ENCODE measurements at places on chromosomes 13 and 19.

GRCh38 chr13:101552286-101552685 lies 99.8 kb downstream of the ITGBL1 start:
- DNase-seq = no peak

GRCh38 chr13:102440259-102440936 lies 38.5 kb upstream of the FGF14 start:
- DNase-seq = no peak

- DNase-seq = no peak
Observed at GRCh38 chr19:50836543-50837195, 3.3 kb upstream of the KLK15 start.

DNA sequence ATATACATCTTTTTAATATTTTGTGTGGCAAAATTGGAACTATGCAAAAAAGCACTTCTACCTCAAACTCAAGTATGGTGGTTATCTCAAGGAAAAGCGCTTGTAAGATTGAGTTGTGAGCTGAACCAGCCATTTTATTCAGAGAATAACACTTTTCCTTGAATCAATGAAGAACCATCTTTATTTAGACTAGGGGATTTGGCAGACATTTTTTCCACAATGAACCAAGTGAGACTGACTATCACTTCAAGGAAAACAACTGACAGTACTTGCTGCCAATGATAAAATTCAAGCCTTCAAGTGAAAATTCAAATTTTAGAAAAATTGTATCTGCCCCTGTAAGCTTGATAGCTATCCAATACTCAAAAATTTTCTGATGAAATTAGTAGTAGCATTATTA lies 23.2 kb upstream of the SERTM1 start:
- no peak for DNase-seq

DNA sequence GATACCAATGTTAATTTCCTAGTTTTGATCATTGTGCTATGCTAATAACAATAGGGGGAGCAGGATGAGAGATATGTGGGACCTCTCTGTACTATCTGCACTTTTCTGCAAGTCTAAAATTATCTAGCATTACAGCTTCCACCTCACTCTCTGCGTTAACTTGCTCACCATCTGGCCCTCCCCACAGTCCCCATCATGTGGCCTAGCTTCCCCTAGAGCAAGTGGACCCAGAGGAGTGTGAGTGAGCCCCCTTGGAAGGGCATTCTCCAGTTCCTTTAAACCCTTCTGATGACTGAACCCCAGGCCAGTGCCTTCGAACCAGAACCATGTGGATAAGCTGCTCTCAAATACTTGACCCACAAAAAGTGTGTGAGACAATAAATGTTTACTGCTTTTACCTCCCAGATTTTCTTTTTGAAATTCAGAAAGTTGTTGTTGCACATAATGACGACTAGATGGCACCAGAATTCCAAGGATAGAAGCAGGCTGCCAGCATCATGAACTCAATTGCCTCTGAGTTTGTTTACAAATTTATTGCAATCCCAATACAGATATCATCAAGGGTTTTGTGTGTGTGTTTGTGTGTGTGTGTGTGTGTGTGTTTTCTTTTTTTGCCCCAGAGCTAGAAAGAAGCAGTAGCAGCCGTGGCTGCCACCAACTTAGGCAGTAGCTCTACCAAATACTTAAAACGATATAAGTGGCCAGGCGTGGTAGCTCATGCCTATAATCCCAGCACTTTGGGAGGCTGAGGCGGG lies 49.0 kb upstream of the ZNF780A start:
- DNase-seq = no peak

- no peak for DNase-seq
Observed at GRCh38 chr19:40739030-40739839, 11.0 kb downstream of the ACTMAP start.

DNA sequence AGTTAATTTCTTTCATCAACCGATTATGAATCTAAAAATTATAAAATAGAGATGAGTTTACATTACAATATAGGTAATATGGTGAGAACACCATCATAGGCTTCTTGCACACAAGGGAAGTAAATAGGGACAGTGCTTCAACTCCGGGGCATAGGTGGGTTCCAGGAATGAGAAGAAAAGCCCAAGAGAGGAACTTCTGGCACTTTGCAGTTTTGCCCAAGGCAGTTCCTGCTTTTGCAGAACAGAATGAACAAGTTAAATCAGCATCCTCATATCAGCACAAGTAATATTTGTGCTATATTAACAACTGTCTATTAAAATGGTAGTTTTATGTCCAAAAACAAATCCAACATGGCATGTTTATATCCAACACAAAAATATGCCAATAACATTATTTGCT lies 60.1 kb downstream of the DACH1 start:
- DNase-seq = no peak

DNA sequence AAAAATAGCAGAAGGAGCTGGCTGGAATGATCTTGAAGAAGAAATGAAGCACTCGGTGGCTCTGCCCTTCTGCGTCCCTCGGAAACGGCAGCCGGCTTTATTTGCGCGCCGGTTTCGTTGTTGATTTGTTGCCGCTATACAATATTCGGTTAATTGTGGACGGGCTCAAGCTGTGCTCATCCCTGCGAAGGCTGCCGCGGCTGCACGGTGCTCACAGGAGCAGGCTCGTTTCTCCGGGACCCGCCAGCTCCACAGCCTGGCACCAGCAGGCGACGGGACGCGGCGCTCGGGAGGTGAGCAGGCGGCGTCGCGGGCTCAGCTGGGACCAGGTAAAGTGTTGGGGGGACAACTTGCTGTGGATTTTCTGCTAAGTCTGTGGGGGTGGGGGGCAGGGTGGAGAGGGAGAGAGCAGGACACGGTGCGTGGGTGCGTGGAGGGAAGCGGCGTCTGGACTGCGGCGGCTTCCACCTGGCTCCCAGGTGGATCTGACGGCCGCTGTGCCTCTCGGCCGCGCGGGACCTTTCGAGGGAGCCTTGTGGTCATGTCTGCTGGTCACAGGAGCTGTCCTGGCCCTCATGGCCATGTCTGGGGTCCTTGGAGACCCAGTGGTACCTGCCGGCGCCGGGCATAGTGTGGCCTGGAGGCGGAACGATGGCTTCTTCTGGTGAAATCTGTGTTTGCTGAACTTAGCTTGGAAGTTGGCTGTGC lies 90.9 kb downstream of the TEX29 start:
- DNase-seq = no peak

DNA sequence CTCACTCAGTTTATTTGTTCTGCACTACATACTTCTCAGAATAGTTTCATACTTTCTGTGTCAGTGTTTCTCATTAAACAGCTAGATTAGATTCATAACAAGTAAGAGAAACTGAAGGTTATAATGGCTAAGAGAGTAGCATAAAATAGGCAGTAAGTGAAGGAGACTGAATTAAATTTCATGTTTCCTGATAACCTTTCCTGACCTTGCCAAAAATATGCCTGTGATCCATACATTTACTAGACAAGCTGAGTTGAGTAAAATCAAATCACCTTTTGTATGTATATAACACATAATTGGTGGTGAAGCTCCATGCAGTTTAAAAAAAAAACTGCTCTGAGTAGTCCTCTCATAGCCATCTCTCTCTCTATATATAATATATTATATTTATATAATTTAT lies 545.3 kb upstream of the PCDH20 start:
- no peak for DNase-seq

DNA sequence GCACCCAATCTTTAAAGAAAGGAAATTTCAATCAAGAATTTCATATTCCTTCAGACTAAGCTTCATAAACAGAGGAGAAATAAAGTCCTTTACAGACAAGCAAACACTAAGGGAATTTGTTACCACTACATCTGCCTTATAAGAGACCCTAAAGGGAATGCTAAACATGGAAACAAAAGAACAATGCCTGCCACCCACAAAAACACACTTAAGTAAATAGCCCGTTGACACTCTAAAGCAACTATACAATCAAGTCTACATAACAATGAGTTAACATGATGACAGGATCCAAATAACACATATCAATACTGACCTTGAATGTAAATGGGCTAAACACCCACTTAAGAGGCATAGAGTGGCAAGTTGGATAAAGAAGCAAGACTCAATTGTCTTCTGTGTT lies 1056.9 kb upstream of the ATXN8OS start:
- no peak for DNase-seq

- no peak for DNase-seq
Observed at GRCh38 chr13:103068836-103069235, 2.6 kb upstream of the SLC10A2 start.

GRCh38 chr13:113138792-113139551 lies 16.4 kb downstream of the F10 start:
- DNase-seq = no peak

DNA sequence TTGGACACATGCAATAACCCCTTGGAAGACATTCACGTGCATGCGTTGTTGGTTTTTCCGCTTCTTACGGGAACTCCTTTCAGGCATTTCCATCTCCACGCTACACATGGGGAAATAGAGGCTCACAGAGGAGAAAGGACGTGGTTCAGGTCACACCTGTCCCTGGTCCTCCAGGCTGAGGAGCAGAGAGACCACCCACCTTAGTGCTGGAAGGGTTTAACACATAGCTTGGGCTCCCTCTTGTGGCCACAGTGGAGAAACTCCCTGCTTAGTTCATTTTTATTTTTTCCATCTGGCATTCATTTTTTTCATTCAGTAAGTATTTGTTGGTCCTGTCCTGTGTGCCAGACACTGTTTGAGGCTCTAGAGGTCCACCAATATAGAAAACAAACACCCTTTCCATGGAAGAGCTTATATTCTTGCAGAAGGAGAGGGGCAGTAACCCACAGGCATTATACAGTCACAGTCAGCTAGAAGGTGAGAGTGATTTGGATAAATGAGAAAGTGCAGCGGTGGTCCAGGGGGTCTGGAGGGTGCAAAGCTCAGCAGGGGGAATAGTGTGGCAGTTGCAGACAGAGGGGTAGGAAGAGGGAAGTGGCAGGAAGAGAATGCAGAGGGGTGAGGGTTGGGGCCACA lies 24.2 kb upstream of the TTYH1 start:
- peak; percentile 55 for DNase-seq

GRCh38 chr13:55229906-55230569 lies 1910.7 kb upstream of the PRR20A start:
- no peak for DNase-seq

- DNase-seq = no peak
Observed at GRCh38 chr19:46131485-46132143, 7.1 kb upstream of the IGFL3 start.

- DNase-seq = no peak
Observed at GRCh38 chr19:2532252-2533071, 56.5 kb downstream of the GADD45B start.

GRCh38 chr13:82011355-82011754 lies 1670.4 kb upstream of the SPRY2 start:
- no peak for DNase-seq

DNA sequence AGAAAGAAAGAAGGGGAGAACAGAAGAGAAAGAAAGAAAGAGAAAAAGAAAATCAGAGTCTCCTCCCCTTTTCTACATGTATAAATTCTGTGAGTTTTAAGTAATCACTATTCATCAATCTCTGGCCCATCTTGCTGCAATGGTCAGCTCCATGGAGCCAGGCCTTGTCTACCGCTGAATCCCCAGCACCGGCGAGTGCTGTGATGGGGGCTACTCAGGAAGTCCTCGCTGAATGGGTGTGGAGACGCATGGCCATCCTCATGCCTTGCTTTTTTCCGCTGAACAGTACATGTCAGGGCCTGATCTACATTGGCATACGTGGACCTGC lies 29.9 kb downstream of the GPR42 start:
- no peak for DNase-seq

DNA sequence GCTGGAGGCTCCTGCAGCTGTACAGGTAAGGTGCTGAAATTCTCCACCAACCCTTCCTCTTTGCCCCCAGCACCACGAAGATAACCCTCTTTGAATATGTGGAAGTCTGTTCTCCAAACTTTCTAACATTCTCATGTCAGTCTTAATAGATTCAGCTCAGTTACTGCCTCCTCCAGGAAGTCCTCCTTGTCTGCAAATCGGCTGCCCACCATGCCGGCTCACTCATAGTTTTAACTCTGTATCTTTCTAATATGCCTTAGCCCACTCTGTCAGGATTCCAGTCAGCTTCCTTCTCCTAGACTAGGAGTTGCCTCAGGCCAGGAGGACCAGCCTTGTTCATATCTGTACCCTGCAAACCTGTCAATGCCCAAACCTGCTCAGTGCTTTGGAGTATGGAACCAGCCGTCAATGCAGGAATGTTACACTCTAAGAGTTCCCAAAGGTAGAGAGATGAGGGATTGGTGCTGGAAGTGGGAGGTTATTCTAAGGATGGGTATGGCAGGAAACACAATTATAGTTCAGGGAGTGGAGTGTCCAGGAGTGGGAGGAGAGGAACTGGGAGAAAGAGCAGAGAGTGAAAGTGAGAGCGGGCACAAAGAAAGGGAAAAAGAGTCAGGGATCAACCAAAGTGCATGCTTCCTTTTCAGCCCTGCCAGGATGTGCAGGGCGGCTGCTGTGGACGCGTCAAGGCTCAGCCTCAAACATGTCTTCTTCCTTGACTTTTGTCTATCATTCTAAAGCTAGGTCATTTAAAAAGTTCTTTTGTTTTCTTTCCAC lies 38.0 kb upstream of the ALOX5AP start:
- no peak for DNase-seq

DNA sequence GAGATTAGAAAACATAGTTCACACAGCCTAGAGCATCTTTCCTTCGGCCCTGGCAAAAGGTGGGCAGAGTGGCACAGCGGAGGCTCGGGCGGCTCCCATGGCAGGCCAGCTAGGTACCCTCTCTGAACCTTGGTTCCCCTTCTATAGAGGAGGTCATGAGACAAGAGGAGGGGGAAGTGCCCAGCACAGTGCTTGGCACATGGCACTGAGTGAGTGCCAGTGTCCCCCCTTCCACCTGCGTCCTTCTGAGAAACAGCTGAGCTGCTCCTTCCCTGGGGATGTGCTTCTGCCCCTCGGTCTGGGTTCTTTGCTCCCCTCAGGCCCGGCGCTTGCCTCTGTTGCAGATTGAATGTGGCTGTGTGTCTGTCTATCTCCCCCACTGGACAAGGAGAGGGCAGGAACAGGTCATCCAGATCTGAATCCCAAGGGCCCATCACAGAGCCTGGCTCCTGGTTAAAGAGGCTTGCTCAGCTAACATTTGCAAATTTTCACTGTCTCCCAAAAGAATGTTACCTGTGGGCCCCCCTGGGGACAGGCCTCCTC lies 165.6 kb downstream of the USP12 start:
- DNase-seq = no peak

DNA sequence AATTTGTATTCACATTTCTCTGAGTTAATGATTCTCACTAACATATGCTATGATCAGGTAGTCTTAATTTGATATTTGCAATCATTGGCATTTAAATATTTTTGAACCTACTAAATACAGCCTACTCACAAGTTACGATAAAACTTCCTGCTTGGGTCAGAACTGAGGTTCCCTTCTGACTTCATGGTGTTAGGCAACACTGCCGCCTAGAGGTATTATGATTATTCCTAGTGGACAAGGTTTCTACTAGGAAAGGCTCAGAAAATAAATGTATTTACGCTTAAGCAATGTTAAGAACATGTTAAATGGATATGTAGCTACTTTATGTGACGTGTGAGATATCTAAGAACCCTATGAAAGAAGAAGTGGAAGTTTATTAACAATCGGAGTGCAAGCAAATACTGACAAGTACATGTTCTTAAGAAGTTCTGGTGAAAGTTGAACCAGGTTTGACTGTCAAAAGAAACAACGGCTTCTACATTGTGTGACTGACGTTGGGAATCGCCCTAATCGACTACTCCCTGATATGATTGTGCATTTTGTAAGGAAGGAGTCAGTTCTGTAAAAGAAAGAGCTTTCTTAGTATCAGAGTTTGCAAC lies 1395.8 kb downstream of the SLITRK5 start:
- DNase-seq = no peak

- no peak for DNase-seq
Observed at GRCh38 chr13:85314686-85315085, 484.5 kb downstream of the SLITRK6 start.

- DNase-seq = no peak
Observed at GRCh38 chr19:10548746-10549276, 5.1 kb downstream of the ATG4D start.
